ENCODE measurements at places on chromosomes 1 and 21.

GRCh38 chr21:27570306-27570868, 603.5 kb upstream of the ADAMTS5 start:
- peak; percentile 33 for DNase-seq

DNA sequence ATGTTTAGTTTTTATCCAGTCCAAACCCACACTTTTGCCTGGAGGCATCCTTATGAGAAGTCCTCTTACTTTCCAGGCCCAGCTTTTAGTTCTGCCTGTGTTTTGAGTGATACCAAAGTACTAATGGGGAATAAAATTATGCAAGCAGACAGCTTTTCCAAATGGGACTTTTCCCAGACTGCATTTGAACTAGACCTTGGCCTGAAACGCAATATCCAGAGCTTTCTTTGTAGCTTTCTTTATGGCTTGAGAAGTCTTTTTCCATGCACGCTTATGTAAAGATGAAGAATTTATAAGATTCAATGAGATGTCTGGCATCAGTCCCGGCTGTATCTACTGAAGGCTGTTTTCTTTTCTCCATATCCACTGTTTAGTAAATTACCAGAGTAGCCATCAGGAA, 236.6 kb upstream of the RAB4A start:
- DNase-seq = no peak

- no peak for DNase-seq
These were observed 499.2 kb downstream of the OMA1 start for GRCh38 chr1:58047265-58047858.

- DNase-seq = no peak
These were observed 115.0 kb downstream of the TSEN15 start for GRCh38 chr1:184166485-184166884.

DNA sequence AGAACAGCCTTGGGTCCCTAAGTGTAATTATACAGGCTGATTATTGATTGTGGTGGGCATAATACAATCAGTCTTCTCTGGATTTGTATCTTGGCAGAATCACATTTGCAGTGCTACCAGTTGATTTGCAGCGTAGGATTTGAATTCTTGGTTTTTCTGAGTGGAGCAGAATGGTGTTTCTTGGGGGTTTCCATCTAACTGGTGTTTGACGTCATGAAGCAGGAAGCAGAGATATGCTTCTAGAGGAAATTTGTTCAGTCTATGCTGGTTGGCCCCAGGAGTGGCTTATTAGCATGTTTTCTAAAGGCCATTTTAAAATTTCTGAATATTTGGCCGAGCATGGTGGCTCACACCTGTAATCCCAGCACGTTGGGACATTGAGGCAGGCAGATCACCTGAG, 3.4 kb downstream of the CTTNBP2NL start:
- DNase-seq = no peak

GRCh38 chr21:33821503-33822322, 93.9 kb downstream of the ATP5PO start:
- no peak for DNase-seq

DNA sequence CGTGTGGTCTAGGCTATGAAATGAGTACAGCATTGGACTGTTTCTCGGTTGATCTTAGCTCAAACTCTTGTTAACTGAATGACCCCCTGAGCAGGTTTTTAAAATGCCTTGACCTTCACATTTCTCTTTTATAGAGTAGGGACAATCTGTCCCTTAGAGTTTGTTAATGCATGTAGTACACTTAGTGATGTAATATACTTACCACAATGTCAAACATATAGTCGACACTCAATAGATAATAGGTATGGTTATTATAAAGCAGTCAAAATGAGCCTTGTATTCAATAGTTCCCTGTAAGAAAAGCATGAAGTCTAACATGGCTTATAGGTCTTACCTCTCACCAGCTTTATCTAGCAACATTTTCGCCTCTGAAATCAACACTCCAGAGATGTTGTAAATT, 161.0 kb upstream of the RUNX1 start:
- DNase-seq = no peak

GRCh38 chr1:77672374-77672773, 10.1 kb downstream of the ZZZ3 start:
- no peak for DNase-seq

GRCh38 chr1:164618202-164618564, 59.2 kb downstream of the PBX1 start:
- no peak for DNase-seq

DNA sequence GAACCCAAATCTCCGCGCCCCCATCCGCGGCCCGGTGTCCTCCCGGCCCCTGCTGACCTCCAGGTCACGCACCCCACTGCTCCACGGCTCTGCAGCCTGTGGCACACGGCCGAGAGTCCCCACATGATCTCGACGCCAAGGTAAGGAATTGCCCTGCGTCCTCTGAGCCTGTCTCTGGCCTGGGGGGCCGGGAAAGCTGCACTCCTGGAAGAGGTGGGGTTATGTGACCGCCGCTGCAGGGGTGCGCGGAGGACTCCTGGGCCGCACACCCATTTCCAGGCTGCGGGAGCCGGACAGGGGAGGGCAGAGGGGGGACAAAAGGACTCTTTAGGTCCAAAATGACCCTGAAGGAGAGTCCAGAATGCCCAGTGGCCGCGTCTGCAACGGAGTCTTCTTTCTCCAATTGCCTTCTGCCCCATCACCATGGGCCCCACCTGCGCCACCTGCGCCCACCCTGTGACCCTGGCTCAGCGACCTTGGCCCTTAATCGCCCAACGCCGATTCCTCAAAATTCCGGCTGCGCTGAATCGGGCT, 997 bp upstream of the SIM2 start:
- DNase-seq = no peak

DNA sequence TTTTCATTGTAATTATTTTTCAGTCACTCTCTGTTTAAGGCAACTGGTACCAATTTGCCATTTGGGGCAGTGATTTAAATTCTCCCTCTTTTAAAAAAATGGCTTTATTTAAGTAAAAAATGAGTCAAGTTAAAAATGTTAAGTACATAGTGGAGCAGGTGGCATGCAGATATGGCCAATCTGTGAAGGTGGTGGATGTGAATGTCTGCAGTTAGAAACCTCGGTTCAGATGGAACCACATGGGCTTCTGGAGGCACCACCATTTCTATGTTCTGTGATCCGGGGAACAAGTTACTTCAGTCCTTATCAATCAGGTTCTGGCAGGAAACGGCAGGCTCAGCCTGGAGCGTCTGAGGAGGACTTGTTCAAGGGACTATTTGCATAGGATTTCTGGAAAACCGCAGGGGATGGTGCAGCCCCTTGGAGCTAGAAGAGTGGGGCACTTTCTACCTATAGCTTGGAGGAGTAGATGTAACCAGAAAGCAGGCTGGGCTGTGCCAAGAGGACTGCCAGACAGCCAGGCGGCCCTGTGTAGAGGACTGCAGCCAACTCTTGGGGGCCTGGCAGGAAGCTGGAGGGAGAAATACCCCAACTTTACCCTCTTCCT, 12.3 kb downstream of the IGSF21 start:
- DNase-seq = no peak

- DNase-seq = no peak
These were observed 5.7 kb downstream of the UBASH3A start for GRCh38 chr21:42409366-42409765.

- no peak for DNase-seq
These were observed 10.9 kb upstream of the TTC22 start for GRCh38 chr1:54811739-54812655.

GRCh38 chr1:243559575-243560162, 290.4 kb downstream of the AKT3 start:
- DNase-seq = no peak

GRCh38 chr1:50851034-50851433, 109.0 kb downstream of the FAF1 start:
- no peak for DNase-seq

DNA sequence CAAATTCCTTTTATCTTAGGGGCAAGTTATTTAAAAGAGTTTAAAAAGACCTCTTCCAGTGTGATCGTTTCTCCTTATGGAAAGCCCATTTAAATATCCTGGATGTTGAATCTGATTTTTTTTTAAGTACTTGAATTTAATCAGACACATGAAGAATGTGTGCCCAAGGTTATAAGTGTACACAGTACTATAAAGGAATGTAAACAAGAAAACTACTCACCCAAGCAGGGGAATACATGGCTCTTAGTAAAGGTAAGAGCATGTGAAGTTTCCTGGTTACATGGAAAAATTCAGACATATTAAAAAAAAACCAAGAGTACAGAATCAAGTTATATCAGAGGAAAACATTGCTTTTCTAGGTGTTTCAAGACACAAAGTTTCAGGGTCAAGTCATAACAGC, 546.9 kb downstream of the MATN1 start:
- DNase-seq = no peak

DNA sequence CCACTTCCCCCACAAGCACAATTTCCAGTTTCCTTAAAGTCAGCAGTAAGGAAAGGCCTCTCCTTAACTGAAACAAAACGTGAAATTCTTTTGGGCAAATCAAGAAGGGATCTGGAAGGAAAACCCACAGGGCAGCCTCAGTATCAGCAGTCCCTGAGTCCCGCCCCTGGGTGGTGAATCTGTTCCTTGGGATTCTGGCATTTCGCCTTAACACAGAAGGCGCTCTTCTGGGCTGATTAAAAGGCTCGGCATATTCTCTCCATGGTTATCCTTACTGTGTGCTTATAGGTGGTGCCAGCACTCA, 12.2 kb upstream of the RAB4A start:
- DNase-seq = no peak

DNA sequence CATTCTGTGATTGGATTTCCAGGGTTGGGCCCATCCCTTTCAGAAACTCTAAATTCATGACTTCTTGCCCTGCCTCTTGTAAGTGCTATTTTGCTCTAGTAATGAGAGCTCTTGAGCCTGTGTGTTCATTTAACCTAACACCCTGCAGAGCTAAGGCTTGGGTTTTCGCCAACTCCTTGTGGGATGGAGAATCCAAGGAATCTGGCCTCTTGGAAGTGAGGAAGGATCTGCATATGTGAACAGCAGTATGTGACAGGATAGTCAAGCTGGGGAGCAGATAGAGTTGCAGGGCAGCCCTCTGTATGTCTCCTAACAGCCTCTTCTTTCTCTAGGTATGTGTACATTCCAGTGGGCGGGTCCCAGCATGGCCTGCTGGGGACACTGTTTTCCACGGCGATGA, 258.9 kb downstream of the HHAT start:
- DNase-seq = no peak

- DNase-seq = peak; percentile 26
These were observed 112.5 kb downstream of the USH2A start for GRCh38 chr1:216310776-216311175.

GRCh38 chr1:23019863-23020625, 776 bp downstream of the KDM1A start:
- peak; percentile 25 for DNase-seq

- DNase-seq = no peak
These were observed 27.6 kb upstream of the CLDN14 start for GRCh38 chr21:36507397-36508018.

DNA sequence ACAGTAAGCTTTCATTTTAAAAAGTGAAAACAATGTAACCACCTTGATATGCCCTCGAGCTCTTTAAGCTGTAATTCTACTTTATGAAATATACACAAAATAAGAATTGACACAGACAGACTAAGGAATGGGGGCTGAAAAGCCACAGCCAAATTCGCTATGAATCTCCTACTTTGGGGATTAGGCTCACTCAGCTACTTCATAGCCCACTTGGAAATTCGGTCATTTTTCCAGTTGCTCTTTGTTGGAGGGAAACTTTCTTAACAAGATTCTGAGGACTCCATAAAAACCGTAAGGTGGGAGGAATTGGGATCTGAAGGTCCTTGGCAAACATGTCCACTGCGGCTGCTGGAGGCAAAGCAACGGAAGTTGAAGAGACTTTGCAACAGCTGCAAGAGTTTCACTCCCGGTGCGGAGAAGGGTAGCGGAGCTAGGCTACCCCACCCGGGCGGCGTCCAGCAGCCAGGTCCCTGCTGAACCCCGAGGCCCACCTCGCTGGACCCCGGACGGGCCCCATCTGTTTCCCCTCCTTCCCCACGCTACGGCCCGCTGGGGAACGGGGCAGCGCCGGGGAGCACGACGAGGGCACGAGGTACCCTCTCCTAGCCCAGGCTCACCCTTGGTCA, 634 bp downstream of the MYCBP start:
- peak; percentile 25 for DNase-seq

DNA sequence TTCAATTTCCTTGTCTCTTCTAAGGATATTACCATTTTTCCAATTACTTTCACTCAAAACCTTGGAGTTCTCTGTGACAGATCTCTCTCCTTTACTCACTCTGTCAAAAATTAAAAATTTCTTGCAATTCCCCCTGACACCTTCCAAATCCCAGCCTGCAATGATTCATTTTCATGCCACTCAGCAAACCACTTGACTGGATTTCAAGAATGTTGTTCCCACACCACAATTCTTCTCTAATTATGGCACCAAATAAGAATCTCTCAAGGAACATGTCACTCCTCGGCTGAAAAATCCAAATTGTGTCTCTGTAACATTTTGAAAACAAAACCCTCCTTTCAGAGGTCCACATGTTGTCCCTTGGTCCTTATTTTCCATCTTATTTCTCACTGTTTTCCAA, 438.9 kb upstream of the ZP4 start:
- no peak for DNase-seq

DNA sequence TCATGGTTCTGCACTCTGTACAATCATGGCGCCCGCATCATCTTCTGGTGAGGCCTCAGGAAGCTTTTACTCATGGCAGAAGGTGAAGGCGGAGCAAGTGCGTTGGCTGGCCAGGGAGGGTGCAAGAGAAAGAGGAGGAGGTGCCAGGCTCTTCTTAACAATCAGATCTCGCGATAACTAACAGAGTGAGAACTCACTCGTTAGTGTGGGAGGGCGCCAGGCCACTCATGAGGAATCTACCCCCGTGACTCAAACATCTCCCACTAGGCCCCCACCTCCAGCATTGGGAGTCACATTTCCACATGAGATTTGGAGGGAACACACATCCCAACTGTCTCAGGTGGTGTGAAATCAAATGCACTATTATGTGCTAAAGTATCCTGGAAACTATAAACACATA, 220.2 kb upstream of the CSF3R start:
- no peak for DNase-seq

GRCh38 chr1:217540321-217540720, 90.6 kb downstream of the GPATCH2 start:
- no peak for DNase-seq

- no peak for DNase-seq
These were observed 484.8 kb downstream of the PTPRC start for GRCh38 chr1:199123615-199124014.

- DNase-seq = no peak
These were observed 719.4 kb upstream of the PTBP2 start for GRCh38 chr1:96002201-96002600.

GRCh38 chr1:97911266-97912215, 9.3 kb downstream of the DPYD start:
- DNase-seq = no peak

GRCh38 chr1:88061492-88062177, 622.4 kb upstream of the PKN2 start:
- peak; percentile 61 for DNase-seq

GRCh38 chr1:115295904-115296696, 41.9 kb downstream of the NGF start:
- no peak for DNase-seq

DNA sequence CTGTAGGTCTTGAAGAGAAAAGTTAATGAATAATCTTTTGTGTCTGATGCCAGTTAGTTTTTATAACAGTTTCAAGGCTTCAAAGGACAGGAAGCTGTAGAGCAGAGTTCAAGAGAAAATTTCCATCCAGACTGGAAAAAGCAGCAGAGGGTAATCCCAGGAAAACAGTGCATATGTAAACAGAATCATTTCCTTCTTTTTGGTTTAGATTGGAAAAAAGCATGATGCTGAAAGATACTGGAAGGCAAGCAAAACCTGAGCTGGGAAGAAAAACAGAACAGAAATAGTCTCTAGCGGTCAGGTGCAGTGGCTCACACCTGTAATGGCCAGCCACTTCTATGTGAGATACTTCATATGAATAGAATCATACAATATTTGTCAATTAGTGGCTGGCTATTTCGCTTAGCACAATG, 71.9 kb downstream of the ZSWIM5 start:
- peak; percentile 84 for DNase-seq

GRCh38 chr1:94792473-94793295, 27.5 kb upstream of the SLC44A3 start:
- no peak for DNase-seq
